ENCODE measurements at places on chromosomes 6 and 20.

DNA sequence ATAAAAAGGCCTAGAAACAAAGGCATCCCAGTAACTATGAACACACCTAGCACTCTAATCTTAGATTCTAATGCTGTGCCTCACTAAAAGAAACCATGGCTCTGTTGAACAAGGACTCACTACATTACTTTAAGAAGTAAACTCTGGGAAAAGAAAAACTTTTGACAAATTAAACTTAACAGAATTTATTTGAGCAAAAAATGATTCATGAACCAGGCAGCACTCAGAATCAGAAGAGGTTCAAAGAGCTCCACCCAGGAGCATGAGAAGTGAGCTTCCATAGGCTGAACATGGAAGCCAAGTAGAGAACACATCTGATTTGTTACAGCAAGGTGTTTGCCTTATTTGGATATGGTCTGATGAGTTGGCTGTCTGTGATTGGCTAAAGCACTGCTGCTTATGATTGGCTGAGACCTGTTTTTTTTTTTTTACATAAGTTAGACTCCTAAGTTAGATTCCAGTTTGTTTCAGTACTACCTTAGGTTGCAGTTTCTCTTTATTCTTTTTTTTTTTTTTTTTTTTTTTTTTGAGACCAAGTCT is 343.6 kb upstream of the SASH1 start:
- no peak for DNase-seq

GRCh38 chr6:113539623-113540022 is 317.5 kb upstream of the MARCKS start:
- DNase-seq: no peak

DNA sequence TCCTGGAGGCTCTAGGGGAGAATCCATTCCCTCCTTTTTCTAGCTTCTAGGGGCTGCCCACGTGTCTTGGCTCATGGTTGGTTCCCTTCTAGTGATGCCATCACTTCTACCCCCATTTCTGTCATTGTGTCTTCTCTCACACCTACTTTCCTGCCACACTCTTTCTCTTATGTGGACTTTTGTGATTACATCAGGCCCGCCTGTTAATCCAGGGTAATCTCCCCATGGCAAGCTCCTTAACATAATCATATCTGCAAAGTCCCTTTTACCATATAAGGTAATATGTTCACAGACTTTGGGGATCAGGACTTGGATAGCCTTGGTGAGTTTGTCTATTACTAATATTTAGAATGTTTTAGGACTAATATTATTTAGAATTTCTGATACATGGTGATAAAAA is 111.9 kb downstream of the DNAH8 start:
- DNase-seq: no peak

GRCh38 chr20:8709627-8710026 is 359.3 kb upstream of the PLCB4 start:
- DNase-seq: no peak

DNA sequence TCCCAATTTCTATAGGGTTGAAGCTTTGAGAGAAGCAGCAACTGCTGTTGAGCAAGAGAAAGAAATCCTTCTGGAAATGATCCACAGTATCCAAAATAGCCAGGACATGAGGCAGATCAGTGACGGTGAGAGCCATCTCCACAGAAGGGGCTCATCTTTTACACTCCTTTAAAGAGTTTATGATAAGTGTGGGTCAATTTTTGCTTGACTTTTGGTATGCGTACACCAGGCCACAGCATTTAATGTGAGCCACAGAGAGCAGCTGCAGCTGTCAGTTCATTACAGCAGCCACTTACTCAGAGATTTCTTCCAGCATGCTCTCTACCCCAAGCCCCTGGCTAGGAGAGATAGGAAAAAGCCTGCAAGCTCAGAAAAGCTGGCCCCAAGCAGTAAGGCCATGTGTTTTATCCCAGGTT is 9.9 kb downstream of the BAG2 start:
- no peak for DNase-seq

DNA sequence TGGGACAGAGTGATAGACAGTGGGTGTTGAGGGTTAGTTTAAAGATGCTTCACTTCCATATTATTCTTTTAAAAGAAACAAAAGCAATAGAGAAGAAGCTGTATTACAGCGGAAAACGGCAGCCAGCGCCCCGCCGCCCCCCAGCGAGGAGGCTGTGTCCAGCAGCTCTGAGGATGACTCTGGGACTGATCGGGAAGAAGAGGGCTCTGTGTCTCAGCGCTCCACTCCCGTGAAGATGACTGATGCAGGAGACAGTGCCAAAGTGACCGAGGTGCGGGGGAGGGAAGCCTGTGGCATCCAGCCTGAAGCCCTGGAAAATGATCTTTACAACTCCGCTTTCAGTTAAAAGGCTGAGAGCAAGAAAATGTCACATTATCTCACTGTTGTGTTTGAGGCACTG is 100.2 kb downstream of the FIG4 start:
- DNase-seq: no peak
